Choroid plexus epithelial cell (primary cell): ENCODE measurements at places on chromosomes 3 and 15.
A peak's percentile ranks its signal among the peaks of the same experiment; 100 is the strongest.

DNA sequence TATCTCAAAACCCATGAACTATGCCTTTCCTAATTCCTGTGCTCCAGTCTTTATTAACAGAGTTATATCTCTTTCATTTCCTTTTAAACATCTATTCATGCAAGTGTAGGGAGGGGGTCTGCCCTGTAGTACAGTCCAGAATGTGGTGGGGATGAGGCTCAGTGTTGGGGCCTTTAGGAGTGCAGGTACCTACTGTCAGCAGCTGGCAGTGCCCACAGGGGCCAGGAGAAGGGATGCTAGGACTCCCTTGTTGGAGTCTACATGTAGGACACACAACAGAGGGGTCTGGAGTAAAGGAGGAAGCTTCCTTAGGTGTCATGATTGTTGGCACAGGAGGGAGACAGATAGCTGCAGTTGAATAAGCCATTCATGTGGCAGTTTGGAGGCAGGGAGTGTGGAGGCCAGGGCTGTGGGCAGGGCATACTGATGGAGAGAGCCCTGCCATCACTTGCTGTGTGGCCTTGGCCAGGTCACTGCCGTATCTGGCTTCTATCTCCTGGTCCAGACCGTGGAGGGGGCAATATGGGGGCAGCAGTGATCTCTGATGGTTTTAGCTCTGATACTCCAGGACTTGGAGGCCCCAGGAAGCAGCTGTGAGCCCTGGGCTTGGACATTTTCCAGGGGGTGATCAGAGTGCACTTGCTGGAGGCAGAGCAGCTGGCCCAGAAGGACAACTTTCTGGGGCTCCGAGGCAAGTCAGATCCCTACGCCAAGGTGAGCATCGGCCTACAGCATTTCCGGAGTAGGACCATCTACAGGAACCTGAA lies 29.5 kb downstream of the ESYT3 start:
- no peak for DNase-seq

- DNase-seq, result no peak
Observed at GRCh38 chr3:141783632-141784031, 20.4 kb downstream of the GRK7 start.

DNA sequence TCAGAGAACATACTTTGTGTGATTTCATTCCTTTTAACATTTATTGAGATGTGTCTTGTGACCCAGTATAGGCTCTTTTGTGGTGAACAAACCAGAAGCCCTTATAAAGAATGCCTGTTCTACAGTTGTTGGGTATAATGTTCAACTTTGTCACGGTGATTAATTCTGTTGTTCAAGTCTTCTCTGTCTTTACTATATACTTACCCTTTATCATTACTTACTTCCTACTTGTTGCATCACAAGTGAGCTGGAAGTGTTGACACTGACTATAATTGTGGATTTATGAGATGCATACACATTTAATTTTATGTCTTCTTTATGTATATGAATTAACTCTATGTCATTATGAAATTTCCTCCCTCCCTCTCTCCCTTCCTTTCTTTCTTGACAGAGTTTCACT lies 59.7 kb upstream of the TBL1XR1 start:
- DNase-seq, result peak; percentile 23

DNA sequence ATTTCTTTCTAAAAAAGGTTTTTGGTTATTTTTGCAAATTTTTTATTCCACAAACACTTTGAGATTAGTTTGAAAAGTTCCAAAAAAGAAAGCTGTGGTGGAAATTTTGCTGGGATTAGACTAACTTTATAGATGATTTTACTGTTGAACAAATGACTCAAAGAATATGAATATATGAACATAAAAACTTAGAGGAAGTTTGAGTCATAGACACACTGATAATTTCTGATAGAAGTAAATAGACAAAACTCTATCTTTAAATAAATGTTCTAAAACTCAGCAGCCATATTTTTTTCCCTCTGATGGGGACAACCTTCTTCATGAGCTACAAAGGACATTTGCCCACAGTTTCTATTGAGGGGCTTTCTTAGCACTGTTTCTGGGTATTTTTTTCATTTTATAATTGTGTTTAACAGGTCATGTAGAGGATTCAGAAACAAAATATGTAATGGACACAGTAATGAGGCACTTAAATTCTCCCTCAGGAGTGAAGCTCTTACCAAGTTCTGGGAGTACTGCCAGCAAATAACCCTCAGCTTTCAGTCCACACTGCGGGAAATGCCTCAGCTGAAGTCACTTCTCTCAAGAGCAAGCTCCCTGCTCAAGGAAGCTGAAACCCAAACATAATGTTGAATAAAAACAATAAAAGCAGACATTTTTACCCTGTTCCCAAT lies 157.6 kb downstream of the NFKBIZ start:
- DNase-seq, result peak; percentile 99
